ENCODE measurements at places on chromosomes 2 and 18. TPM values are rescaled to one million over a fixed set of nuclear protein-coding genes. Genes with fewer than 3 reads are reported as not detected.

UGT1A10 gene
- total RNA-seq = not detected

CRYBA2 gene
- total RNA-seq = not detected

DLGAP1 gene
- 0.44 TPM for total RNA-seq

LIMS4 gene
- 0.59 TPM for total RNA-seq

MEP1B gene
- 0.10 TPM for total RNA-seq

TTN gene
- total RNA-seq = 9.7 TPM

CHRNA1 gene
- total RNA-seq = not detected

MYO5B gene
- total RNA-seq = 0.27 TPM

CTAGE1 gene
- not detected for total RNA-seq

MC4R gene
- total RNA-seq = not detected

TRIM43 gene
- not detected for total RNA-seq

SEH1L gene
- total RNA-seq = 59.6 TPM

Measured in T-helper 1 cell treated with Interleukin-12 subunit alpha and Interleukin-12 subunit beta and Interleukin-4 antibody, amounts not matched to agents 30 ng/mL and 1 ng/mL, for 36 hours (primary cell).